Thyroid gland (tissue), 4 donors: ENCODE measurements at places on chromosomes 1 and 21. TPM values are rescaled to one million over a fixed set of nuclear protein-coding genes. Genes with fewer than 3 reads are reported as not detected.

The AUNIP gene
- total RNA-seq = not detected

The RNF2 gene
- total RNA-seq = 23.2 TPM

The LCE2B gene
- total RNA-seq = not detected

The IVL gene
- not detected for total RNA-seq

DNA sequence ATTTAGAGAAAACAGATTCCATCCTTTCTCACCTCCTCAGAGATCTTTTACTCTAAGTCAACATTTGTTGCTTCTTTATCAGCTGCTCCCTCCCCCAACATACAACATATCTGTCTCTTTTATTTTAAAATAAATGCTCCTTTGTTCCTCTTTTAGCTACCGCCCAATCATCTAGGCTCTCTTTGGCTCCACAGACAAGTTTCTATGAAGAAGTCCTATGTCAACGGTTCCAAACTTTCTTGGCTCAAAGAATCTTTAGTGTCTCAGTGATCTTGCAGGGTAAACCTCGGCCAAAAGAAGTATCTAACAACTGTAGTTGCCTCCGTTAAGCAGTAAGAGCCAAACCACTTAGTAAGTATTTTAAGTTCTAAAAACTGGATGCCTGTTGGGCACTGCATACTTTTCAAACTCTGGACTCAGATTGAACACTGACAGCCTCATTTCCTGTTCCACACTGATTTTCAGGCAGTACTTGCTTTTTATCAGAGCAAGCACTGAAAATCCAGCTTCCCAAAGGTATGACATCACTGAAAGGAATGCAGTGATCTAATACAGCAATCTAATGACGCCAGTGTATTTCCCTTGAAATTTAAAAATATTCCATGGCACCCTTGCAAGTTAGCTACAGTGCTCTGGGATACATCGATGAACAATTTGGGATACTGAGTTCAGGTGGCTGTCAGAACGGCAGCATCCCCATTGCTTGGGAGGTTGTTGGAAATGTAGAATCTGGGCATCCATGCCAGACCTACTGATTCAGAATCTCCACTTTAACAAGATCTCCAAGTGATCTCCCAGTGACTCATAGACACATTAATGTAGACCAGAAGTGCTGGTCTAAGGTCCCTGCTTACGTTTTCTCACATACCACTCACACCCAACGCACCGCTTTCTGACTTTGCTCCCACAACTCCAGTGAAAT lies 26.8 kb downstream of the EGLN1 start:
- DNase-seq = no peak

- peak; percentile 73 for DNase-seq
These were observed 7.0 kb downstream of the LRRC71 start for GRCh38 chr1:156927215-156928042.

DNA sequence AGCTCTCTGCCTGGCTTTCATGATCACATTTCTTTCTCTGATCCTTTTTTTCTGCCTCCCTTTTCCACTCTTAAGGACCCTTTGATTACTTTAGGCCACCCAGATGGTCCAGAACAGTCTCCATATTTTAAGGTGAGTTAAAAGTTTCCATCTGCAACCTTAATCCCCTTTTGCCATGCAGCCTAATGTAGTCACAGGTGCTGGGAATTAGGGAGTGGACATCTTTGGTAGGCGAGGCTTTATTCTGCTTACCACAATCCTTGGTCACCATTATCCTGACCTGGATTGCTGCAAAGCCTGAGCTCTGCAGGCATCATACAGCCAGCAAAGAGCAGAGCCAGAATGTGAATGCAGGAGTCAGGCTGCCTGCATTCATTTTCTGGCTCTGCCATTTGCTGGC lies 95.9 kb downstream of the XCL2 start:
- no peak for DNase-seq

- DNase-seq = no peak
These were observed 210.9 kb downstream of the ZC3H11B start for GRCh38 chr1:219401724-219402625.
